ENCODE measurements at places on chromosomes 16 and 17. TPM values are rescaled to one million over a fixed set of nuclear protein-coding genes. Genes with fewer than 3 reads are reported as not detected.

Gene SLFN13
- polyA plus RNA-seq = 23.6 TPM

Gene RAD51D
- polyA plus RNA-seq = 11.5 TPM

Gene TMEM88
- polyA plus RNA-seq = 28.9 TPM

Gene ARMC5
- 16.3 TPM for polyA plus RNA-seq

Gene CFAP52
- polyA plus RNA-seq = 2.9 TPM

Gene CNTROB
- 54.1 TPM for polyA plus RNA-seq

Gene TGFB1I1
- polyA plus RNA-seq = 43.9 TPM

Gene TEX14
- polyA plus RNA-seq = 0.69 TPM

Gene SLFN5
- polyA plus RNA-seq = 11.5 TPM

Gene LCAT
- 21.7 TPM for polyA plus RNA-seq

Gene TNFSF13
- polyA plus RNA-seq = 17.8 TPM

Gene XYLT1
- 8.4 TPM for polyA plus RNA-seq

Gene FKBP10
- 160 TPM for polyA plus RNA-seq

Gene SRL
- 1.2 TPM for polyA plus RNA-seq

Gene FZD2
- polyA plus RNA-seq = 31.6 TPM

All from right renal pelvis (tissue), 4 donors.